CD4-positive, alpha-beta T cell treated with Interleukin-1 beta for 1 hour (primary cell): ENCODE measurements at places on chromosomes 13 and 19.

GRCh38 chr19:14005349-14006084 is 603 bp downstream of the RFX1 start:
- peak; percentile 95 for DNase-seq

DNA sequence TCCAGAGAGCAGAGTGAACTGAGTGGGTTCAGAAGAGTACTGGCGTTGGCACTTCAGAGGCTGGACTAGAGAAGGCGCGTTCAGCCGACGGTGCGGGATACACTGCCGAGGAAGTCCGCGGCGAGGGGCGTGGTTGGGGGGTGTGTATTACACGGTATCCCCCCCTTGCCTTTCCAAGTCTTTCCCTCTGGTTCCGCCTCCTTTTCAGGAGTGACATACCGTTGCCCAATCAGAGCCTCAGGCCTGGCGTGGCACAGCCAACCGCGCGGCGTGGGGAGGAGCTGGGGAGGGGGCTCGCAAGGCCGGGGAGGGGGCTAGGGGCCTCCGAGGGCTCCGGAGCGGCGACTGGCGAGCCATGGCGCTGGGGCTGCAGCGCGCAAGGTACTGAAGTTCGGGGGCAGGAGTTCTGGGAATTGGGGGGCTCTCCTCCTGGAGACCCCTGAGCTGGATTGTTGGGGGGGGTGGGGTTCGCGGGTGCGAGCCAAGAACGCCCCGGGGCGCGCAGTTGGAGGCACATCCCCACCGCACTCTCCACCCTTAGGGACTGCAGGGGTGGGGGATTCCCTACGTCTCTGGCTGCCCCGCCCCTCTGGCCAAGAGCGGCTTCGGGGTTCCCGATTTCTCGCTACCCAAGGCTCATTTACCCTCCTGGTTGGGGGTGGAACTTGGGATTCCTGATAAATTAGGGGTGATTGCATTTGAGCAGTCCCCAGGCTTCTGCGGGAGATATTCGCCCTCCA is at the start of gene HIF3A:
Gene HIF3A (plus strand): TSS at position 321 of the 740 bp plus-strand sequence. CDS start 35 bp downstream, at position 356.
- no peak for DNase-seq

GRCh38 chr13:57418067-57418677 is 213.4 kb upstream of the PCDH17 start:
- no peak for DNase-seq

- peak; percentile 20 for DNase-seq
Measured at GRCh38 chr13:20702915-20703779, at the start of gene IL17D. Gene IL17D, plus strand, starts transcription at chr13:20703699. Its CDS starts 303 bp downstream, at chr13:20704002.

GRCh38 chr19:38006361-38007045 is 99.5 kb downstream of the SIPA1L3 start:
- DNase-seq, result peak; percentile 11

DNA sequence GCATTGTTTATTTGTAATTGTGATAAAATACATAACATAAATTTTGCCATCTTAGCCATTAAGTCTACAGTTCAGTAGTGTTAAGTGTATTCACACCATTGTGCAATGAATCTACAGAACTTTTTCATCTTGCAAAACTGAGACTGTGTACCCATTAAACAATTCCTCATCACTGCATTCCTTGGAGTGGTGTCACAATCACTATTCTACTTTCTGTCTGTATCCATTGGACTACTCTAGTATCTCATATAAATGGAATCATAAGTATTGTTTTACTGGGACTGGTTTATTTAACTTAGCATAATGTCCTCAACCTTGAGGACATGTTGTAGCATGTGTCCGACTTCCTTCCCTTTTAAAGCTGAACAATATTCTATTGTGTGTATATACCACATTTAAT is 36.8 kb downstream of the UFM1 start:
- no peak for DNase-seq

GRCh38 chr19:41376241-41376997 is at the start of gene TMEM91:
Gene TMEM91, plus strand, starts transcription at chr19:41376533. Its CDS starts 1,777 bp downstream, at chr19:41378310.
- DNase-seq, result no peak

- DNase-seq, result no peak
Measured at GRCh38 chr19:16516381-16516780, 20.2 kb downstream of the C19orf44 start.

GRCh38 chr19:56834564-56835375 is 5.8 kb downstream of the PEG3 start:
- no peak for DNase-seq

DNA sequence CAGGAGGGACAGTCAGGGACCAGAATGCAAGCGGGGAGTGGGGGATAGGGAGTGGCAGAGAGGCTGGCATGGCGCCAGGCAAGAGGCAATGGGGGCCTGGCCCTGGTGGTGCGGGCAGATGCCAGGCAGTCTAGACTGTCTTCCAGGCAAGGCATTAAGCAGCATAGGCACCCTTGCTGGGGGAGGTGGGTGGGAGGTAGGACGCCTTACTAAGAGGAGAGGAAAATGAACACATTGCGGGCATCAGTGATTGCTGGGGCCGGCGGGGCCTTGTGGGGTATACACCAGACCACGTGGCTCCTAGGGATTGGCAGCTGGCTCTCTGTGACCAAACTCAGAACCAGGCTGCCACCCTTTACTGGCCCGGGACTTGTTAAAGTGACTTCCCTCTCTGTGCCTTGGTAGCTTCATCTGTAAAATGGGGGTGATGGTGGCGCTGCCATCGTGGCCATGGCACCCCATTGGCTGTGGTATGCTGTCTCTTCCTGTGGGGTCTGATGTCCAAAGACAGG is 46.0 kb downstream of the DNM2 start:
- no peak for DNase-seq

GRCh38 chr13:98326291-98326690 is 149.2 kb upstream of the RNF113B start:
- no peak for DNase-seq

DNA sequence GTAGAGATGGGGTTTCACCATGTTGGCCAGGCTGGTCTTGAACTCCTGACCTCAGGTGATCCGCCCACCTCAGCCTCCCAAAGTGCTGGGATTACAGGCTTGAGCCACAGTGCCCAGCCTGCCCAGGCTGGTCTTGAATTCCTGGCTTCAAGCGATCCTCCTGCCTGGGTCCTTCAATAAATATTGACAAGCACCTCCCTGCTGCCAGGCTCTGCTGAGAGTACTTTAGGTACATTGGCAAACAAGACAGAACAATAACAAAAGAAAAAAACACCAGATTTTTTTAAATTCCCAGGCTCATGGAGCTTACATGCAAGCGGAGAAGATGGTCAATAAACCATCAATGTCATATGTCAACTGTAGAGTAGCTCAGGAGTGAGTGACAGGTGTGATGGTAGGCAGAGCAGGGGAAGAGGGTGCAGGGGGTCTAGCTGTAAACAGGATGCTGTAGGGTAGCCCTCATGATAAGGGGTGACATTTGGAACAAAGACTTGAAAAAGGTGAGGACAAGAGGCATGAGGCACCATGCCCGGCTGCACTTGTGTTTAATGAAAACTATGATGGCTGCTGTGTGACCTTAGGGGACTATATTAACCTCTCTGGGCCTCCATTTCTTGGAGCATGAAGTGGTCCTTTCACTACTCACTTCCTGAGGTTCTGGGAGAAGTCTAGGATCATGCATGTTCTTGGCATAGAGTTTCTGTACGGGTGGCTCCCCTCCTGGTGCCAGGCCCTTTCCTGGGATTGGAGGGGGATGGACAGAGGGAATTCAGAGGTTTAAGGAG is 19.6 kb downstream of the SULT2B1 start:
- DNase-seq, result no peak

DNA sequence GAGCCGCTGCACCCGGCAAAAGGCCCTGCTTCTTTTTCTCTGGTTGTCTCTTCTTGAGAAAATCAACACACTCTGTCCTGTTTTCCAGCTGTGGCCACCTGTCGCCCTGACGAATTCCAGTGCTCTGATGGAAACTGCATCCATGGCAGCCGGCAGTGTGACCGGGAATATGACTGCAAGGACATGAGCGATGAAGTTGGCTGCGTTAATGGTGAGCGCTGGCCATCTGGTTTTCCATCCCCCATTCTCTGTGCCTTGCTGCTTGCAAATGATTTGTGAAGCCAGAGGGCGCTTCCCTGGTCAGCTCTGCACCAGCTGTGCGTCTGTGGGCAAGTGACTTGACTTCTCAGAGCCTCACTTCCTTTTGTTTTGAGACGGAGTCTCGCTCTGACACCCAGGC is 17.2 kb downstream of the LDLR start:
- DNase-seq, result no peak

- no peak for DNase-seq
Measured at GRCh38 chr13:83995930-83996329, 113.7 kb upstream of the SLITRK1 start.

DNA sequence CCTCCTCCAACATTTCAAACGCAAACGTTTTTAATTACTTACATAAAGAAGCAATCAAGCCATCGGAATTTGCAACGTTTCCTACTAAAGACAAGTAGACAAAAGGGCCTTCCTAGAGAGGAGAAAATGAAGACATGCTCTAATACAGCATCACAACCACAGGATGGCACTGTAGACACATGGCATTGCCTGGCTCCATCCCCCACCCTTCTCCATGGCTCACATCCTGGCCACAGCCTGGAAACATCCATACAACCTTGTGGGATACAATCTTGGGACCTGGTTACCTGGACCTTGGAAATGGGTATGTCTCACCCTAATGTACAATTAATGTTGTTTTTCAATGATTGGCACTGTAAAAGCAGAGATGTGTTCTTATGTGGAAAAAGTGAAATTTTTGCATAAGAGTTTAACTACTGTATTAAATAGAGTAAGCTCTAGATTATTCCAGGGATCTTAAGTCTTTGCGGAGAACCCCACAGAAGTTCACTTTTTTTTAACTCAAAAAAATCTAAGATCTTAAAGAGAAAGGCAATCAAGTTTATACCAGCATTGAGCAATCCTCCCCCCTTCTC is 21.5 kb downstream of the EBPL start:
- peak; percentile 15 for DNase-seq

DNA sequence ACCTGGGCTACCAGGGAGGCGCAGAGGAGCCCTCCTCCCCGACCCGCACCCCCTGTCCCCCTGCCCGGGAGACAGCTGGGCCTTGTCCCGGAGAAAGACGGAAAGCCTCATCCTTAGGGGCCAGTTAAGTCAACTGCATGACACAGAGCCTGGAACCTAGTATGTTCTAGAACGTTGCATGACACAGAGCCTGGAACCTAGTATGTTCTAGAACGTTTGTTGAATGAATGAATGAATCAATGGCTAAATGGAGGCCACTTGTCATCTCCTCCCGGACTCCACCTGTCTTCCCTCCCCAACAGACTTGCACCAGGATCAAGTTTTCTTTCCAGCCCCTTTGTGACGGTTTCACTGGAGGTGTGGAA is 706 bp downstream of the SERP2 start:
- no peak for DNase-seq

GRCh38 chr13:90979059-90979458 is 368.4 kb upstream of the MIR17HG start:
- no peak for DNase-seq

DNA sequence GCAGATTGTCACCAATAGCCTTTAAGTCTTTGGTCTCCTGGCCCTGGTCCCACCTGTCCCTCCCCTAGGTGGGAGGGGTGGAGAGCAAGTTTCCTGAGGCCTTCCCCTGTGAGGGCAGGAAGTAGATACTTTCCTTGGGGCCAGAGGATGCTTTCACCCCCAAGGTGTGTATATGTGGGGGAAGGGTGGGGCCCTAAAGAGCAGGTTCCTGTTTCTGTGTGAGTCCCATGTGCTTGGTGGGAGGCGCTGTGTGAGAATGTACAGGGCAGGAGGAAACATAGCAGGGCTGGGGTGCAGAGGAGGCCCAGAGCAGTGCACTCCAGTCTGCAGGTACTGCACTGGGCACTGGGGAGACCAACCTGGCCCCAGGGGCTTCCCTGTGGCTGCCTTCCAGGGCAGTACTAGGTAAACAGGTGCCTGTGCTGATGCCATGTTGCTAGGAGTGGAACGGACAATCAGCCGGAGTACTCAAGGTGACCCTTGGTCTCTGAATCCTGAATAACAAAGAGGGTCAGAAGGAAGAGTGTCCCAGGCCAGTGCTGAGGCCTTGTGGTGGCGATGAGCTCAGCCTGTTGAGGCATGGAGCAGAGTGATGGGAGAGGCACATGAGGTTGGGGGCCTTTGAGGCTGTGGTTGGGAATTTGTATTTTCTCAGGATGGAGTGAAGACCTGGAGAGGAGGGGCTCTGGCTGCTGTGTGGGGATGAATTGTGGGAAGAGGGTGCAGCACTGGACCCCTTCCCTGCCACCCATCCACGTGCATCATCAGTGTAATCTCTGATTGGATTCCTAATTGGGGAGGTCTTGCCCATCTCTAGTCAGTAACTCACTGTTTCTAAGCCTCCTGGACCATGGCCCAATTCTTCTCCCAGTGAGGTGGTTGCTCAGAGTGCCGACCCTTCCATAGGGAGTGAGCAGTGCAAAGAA is 5.1 kb downstream of the EGLN2 start:
- peak; percentile 85 for DNase-seq

DNA sequence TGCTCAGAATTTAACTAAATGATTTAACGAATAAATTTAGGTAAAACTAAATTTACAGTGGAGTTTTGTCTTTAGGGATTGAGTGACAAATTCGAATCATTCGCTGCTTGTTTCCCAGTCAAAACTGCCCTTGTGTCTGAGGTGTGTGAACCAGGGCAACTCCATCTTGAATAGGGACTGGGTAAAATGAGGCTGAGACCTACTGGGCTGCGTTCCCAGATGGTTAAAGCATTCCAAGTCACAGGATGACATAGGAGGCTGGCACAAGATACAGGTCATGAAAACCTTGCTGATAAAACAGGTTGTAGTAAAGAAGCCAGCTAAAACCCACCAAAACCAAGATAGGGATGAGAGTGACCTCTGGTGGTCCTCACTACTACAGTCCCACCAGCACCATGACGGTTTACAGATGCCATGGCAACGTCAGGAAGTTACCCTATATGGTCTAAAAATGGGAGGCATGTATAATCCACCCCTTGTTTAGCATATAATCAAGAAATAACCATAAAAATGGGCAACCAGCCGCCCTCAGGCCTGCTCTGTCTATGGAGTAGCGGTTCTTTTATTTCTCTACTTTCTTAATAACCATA is 10.2 kb upstream of the ANKRD10 start:
- DNase-seq, result peak; percentile 7

DNA sequence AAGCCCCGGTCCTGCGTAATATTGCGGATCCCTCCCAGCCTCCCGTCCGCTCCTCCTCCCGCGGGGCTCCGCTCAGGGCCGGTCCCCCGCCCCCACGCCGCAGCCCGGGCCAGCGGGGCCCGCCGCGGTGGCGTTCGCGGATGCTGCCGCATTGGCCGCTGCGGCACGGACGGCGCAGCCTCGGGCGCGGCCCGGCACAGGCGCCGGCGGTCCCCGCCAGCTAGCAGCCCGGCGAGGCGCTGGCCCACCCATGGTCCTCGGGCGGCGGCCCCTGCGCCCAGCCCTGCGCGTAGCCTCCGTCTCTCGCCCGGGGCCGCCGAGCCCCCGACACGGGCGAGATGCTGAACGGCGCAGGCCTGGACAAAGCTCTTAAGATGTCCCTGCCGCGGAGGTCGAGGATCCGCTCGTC is at the start of gene ATP8A2:
Gene ATP8A2 (plus strand): TSS at position 100 of the 409 bp plus-strand sequence. CDS start 239 bp downstream, at position 339.
- no peak for DNase-seq

DNA sequence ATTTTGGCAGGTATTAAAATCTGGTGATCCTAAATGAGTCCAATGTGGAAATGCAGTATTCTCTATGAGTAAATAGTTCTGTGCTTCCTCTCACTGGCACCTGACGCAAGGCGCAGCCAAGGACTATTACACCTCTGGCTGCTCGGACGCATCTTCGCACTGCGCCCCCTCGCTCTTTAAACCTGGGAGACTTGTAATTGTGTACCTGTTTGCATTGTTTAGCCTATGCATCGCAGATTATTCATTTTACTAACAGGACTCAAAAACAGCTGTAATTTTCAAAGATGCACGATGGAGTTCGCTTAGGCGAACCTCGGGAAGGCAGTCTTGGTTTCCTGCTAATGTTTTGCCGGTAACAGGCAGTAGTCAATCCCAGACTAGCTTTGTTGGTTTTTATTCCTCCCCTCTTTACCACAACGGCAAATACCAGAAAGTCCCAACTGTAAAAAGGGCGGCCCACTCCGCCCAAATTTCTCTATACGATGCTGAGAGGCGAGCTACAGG is 113.2 kb downstream of the KCNRG start:
- DNase-seq, result no peak
